ENCODE measurements at places on chromosomes 5 and 9. TPM values are rescaled to one million over a fixed set of nuclear protein-coding genes. Genes with fewer than 3 reads are reported as not detected.

The RXRA gene
- total RNA-seq: 22.8 TPM

DNA sequence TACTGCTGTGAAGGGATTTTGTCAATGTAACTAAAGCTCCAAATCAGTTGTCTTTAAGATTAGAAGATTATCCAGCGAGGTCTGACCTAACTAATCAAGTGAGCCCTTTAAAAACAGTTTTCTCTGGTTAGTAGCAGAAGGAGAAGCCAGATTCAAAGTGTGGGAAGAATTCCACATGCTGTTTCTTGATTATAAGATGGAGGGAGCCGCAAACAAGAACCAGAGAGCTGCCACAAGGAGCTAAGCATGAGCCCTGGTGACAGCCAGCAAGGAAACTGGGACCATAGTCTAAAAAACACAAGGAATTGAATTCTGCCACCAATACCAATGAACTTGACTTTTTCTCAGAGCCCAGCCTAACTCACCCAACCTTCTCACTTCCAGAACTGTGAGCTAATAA lies 37.0 kb upstream of the OR2S2 start:
- no peak for DNase-seq

The EXOSC3 gene
- total RNA-seq: 86.3 TPM

DNA sequence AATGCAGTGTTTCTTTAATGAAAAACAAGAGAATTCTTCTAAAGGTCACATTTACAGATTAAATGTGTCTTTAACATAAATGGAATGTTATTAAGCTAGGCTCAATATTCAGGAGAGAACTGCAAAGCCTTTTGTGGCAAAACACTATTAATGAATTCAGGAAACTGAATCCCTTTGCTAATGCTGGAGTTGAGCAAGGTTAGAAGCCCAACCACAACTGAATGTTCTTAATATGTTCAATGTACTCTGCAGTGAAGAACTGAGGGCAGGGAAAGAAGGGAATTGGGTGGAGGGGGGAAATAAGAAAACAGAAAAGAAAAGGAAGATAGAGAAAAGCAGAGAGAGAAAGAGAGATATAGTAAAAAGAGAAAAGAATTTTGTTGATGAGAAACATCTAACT lies 276.7 kb upstream of the TMEM161B start:
- DNase-seq: no peak

- DNase-seq: no peak
Measured at GRCh38 chr5:52822437-52822836, 34.7 kb downstream of the ITGA1 start.

The ITGA2 gene
- total RNA-seq: 1.5 TPM

GRCh38 chr5:42518595-42519221 lies 95.5 kb downstream of the GHR start:
- no peak for DNase-seq

GRCh38 chr5:135306557-135306956 lies 92.5 kb downstream of the MACROH2A1 start:
- DNase-seq: no peak

GRCh38 chr5:82918311-82919031 lies 158.7 kb downstream of the TMEM167A start:
- no peak for DNase-seq

DNA sequence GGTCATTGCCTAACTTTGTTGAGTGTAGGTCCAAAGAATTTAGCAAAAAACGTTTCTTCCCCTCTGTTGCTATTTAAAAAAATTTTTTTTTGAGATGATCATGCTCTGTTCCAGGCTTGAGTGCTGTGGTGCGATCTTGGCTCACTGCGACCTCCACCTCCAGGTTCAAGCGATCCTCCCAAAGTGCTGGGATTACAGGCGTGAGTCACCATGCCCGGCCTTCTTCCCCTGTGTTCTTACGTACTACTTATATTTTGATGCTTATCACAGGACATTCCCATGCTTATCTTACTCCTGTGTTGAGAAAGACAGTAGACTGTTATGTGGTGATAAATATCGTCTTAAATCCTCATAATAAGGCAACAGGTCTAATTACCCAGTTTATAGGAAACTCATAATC lies 2.5 kb downstream of the ACER2 start:
- no peak for DNase-seq

GRCh38 chr5:14006823-14007520 lies 62.5 kb upstream of the DNAH5 start:
- no peak for DNase-seq

DNA sequence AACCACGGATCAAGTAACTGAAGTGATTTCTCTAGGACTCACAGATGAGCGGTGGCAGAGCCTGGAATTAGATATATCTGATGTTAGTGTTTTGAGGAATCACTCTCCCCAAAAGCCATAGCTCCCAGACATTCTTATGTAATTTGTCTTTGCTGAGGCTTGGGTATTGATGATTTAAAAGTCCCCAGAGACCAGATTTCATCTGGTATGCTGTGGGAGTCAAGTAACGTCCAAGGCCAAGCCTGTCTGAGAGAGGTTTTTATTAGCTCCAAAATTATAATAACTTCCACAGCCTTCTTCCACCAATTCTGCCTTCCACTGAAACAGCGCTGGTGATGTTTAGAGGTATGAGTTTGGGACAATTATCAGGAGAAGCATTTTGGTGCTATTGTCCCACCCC lies 21.3 kb upstream of the KCNIP1 start:
- DNase-seq: no peak

DNA sequence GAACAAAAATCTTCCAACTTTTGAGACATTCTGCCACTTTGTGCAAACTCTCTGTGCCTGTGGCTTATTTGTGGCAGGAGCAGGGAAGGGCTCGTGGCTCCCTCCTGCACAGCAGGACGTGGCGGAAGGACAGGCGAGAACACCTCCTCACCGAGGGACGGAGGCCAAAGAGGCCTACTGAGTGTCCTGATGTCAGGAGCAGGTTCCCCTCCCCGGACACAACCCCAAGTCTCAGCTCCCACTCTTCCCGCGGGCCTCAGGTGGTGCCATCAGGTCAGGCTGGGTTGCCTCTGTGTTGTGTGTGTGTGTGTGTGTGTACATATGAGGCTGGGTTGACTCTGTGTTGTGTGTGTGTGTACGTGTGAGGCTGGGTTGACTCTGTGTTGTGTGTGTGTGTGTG lies 136.8 kb upstream of the LPCAT1 start:
- DNase-seq: no peak

The PRDM9 gene
- total RNA-seq: not detected

The AP3B1 gene
- total RNA-seq: 43.9 TPM

The GFI1B gene
- not detected for total RNA-seq

The LCN9 gene
- total RNA-seq: not detected

The NEUROG1 gene
- total RNA-seq: not detected

DNA sequence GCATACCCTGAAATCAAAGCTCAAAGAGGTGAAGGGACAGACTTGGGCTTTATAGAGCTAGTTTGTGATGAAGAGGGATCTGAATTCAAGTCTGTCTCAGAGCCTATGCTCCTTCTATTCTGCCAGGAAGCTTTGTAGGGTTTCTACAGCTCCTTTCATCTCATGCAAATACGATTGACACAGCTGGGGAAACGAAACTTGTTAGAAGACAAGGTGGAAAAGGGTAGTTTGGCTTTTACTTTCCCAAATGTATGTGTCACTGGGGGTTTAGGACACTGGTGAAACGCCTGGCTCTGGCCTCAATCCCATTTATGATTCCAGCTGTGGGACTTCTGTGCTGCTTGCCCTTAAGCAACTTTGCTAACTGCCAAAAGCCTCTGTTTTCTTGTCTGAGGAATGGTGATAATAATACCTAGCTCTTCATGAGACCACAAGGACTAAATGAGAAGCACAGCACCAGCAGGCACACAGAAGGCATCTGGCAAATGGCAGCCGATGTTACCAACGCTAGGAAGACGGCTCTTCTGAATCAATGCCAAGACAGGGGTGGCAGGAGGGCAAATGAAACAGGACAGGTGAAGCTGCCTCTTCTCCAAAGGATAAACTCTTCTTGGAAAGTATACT lies 70.3 kb upstream of the EQTN start:
- DNase-seq: no peak

DNA sequence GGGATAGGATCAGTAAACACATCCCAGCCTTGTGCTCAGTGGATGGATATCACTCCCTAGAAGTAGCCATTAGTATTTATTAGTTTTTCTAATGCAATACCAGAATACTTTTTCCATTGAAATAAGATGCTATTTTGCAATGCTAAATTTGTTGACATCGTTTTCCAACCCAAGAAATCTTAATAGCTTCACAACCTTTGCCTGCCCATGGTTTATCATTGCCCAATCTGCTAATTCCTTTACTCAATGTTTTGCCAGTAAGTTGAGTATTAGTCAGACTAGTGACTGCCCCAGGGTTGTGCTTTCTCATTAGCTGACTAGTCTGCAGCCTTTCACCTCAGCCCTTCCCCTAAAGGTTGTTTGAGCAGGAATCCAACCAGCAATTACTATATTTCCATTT lies 62.9 kb downstream of the NREP start:
- no peak for DNase-seq

DNA sequence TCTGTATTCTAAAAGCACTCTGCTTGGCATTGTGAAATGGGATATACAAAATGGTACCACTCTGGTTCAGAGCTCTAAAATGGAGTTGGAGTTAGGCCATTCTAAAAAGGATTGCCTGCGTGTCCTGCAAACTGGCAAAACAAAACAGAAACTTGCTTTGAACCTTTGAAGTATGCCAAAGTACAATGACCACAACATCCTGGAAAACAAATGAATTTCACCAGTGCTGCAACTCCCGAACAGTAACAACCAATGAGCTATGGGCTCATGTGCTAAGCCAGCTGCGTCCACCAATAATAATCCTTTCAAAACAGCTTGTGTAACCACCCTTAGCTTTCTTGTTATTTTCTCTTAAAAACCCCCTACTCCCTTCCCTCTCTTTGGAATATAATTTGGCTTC lies 88.4 kb upstream of the CXCL14 start:
- no peak for DNase-seq

The DDX4 gene
- total RNA-seq: 0.09 TPM

DNA sequence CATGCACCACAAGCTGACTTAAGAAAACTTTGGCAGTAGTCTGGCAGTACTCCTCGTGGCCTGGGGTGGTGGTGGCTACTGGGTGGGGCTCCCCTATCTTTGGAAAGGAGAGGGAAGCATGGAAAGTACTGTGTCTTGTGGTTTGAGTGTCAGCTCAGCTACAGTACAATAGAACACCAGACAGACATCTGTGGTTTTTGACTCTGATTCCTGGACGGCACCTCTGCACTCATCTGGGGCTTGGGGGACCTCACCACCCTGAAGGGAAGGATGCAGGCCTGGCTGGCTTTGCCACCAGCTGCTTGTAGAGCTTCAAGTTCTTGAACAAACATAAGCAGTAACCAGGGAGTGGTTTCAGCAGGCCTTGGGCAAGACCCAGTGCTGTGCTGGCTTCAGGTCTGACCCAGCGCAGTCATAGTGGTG lies 40.6 kb downstream of the TNFSF8 start:
- DNase-seq: no peak

GRCh38 chr9:120846251-120846889 lies 3.6 kb upstream of the PSMD5 start:
- DNase-seq: no peak

The MCIDAS gene
- total RNA-seq: not detected

DNA sequence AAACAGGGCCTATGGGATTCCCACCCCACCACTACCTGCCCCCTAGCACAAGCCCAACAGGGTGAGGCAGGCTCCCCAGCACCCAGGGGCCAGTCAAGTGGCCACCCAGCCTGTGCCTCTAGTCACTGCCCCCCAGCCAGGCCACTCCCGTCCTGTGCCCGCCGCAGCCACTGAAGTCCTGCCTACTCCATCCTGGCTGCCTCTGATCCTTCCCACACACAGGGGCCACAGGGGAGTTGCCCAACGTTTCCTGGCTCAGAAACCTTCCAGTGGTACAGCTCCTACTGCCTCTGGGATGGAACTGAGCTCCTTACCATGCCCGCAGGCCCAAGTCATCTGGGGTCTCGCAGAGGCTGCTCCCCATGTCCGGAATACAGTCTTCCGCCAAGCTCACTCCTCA lies 70.2 kb upstream of the STXBP1 start:
- DNase-seq: no peak

GRCh38 chr5:67149951-67150523 lies 46.6 kb downstream of the CD180 start:
- no peak for DNase-seq

The EIF4EBP3 gene
- 15.0 TPM for total RNA-seq

GRCh38 chr9:136147890-136148714 lies 29.4 kb upstream of the TMEM250 start:
- no peak for DNase-seq

DNA sequence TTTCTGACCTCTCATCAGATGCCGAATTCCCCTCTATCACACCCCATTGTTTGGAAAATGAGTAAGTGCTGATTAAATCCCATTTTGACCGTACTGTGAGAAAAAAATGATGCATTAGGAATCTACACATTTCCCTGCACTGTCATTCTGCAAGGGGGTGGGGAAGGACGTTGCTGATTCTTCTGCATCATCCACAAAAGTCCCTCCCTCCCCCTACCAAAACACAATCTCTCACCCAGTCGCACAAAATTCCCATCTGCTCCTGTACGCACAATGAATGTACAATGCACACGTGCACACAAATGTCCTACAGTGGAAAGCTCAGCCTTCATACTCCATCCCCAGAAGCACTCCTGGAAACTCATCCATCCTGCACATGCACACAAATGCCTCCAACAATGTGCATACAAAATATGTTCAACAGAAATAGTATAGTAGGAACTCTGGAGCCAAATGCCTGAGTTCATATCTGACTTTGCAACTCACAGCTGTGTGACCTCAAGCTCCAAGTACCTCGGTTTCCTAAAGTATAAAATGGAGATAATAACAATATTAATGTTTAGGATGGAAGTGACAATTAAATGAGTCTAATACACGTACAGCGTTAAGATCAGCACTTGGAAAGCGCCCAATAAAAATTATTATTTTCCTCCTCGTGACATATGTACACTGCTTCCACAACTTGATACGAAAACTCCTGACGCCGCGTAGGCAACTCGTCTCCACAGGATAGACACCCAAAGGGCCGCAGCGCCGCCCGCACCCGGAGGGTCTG lies 809 bp downstream of the TNIP1 start:
- DNase-seq: no peak

The VCP gene
- 366 TPM for total RNA-seq

The TMEM215 gene
- total RNA-seq: not detected

The KCNN2 gene
- not detected for total RNA-seq

DNA sequence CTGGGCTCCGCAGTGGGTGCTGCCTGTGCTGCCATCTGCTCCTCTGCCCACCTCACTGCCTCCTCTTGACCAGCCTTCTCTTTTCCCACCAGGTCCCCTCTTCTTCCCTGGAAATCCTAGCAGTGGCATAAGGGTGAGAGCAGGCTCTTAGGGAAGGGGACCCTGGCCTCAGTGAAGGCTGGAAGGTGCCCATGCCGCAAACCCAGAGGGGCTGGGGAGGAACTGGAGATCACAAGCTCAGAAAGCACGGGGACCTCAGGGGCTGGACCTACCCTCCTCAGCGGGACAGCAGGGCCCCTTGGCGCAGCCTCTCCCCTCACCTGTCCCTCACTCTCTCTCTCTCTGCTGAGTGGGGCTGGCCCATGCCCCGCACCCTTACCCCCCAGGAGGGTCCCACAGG lies 144.4 kb upstream of the IRX2 start:
- no peak for DNase-seq

The CTSV gene
- 0.48 TPM for total RNA-seq

The SKP1 gene
- 254 TPM for total RNA-seq

Data from activated T-helper 2 cell treated with anti-CD3 and anti-CD28 coated beads, Interferon-gamma antibody, Interleukin-2, Interleukin-4, amounts not matched to agents 10 μg/mL and 5 μg/mL and 100 μg/mL, durations not matched to agents 14 hours and 24 hours and 36 hours (primary cell).